Subcutaneous preadipocyte (primary cell): ENCODE measurements at places on chromosomes 2 and 18. TPM values are rescaled to one million over a fixed set of nuclear protein-coding genes. Genes with fewer than 3 reads are reported as not detected.

CIDEA gene
- 0.20 and 0.37 TPM in 2 replicates for total RNA-seq

REG3A gene
- not detected in 2 replicates for total RNA-seq

SLC5A7 gene
- total RNA-seq, result not detected in 2 replicates

AGXT gene
- not detected in 2 replicates for total RNA-seq

TUBA4B gene
- total RNA-seq, result not detected in 2 replicates

NT5C1B gene
- not detected in 2 replicates for total RNA-seq

PTH2R gene
- total RNA-seq, result 0.20 and 0.37 TPM in 2 replicates
